ENCODE measurements at places on chromosomes 2 and 18.
A peak's percentile ranks its signal among the peaks of the same experiment; 100 is the strongest.

GRCh38 chr2:210604666-210605065, 48.3 kb downstream of the CPS1 start:
- no peak for DNase-seq

- peak; percentile 28 for DNase-seq
Observed at GRCh38 chr2:197500503-197501131, 438 bp downstream of the HSPE1 start.

DNA sequence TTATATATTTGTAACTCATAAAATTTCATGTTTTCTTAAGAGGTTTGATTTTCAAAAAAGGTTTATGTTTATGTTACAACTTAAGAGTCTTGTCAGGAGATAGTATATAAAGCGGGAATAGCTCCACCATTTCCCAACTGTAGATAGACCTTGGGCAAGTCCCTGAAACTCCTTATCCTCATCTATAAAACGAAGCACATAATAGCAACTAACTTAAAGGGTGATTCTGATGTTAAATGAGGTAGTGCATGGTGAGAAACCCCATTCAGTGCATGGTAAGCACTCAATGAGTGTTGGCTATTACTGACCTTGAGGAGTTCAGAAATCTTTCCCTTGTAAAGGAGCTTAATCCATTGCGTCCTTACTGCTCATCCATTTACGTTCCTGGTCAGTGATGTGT, 34.1 kb downstream of the KCTD18 start:
- no peak for DNase-seq

DNA sequence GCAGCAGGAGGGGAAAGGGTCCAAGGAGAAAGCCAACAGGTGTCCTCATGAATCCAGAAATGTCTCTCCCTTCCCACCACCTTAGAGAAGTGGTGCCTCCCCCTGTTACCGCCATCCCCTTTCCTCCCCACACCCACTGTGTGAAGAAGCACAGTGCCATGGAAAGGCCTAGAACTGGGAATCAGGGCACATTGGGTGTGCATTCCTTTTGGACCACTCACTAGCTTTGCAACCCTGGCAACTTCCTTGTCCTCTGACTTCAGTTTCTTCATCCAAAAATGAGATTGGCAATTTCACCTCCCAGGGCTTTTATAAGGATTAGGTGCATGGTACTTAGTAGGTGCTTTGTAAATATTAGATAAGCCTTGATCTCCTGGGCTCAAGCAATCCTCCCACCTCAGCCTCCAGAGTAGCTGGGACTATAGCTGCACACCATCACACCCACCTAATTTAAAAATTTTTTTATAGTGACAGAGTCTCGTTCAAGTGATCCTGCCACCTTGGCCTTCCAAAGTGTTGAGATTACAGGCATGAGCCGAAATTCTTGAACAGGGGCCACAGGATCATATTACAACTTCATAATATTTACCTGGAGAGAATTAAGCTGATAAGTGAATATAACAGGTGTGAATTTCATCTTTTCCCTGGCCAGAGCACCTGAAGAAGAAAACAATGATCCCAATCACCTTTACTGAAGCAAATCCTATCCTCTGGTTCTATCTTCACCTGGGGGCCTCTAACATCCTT, 97.9 kb upstream of the TAF1B start:
- DNase-seq: peak; percentile 24

GRCh38 chr2:69017080-69017479, 4.1 kb downstream of the ANTXR1 start:
- DNase-seq: peak; percentile 22

DNA sequence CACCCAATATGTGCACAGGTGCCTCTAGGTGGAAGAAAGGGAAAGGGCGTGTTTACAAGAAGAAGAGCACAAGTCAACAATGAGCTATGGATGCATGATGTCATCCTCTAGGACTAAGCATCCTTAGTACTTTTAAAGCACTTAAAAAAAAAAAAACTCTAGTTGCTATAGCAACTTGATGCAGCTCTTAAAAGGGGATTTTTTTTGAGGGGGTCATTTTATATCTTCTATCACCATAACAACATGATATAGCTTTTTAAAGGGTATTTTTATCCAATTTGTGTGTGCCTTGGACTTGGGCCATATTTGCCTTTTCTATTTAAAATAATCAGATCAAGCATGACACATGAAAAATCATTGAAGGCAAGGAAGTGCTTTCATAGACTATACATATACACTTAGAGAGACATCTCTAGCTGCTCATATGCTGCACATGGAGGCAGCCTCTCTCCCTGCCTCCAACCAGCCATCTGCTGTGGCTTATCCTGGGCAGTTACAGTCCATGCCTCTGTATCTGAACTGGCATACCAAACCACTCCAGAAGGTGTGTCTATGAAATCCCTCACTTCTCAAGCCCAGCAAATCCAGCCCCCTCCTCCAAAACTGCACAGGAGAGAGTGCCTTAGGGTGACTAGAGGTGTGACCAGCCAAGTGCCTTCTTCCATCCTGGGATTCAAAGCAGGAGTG, 165.4 kb downstream of the MSH2 start:
- no peak for DNase-seq

- peak; percentile 17 for DNase-seq
Observed at GRCh38 chr2:84152462-84152861, 306.6 kb downstream of the SUCLG1 start.

DNA sequence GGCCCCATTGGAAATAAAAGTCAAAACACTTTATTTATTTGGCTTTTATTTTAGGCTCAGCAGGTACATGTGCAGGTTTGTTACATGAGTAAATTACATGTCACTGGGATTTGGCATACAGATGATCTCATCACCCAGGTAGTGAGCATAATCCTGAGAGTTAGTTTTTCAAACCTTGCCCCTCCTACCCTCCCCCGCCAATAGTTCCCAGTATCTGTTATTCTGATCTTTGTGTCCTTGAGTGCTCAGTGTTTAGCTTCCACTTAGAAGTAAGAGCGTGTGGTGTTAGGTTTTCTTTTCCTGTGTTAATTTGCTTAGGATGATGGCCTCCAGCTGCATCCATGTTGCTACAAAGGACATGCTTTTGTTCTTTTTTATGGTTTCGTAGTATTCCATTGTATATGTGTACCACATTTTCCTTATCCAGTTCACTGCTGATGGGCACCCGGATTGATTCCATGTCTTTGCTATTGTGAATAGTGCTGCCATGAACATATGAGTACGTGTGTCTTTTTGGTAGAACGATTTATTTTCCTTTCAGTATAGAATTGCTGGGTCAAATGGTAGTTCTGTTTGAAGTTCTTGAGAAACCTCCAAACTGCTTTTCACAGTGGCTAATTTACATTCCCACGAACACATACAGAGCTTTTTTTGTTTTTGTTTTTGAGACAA, 47.9 kb downstream of the ARMC9 start:
- DNase-seq: no peak

GRCh38 chr2:133553838-133554408, 14.3 kb downstream of the NCKAP5 start:
- DNase-seq: no peak

- no peak for DNase-seq
Observed at GRCh38 chr2:7132753-7133152, 215.5 kb downstream of the RNF144A start.

DNA sequence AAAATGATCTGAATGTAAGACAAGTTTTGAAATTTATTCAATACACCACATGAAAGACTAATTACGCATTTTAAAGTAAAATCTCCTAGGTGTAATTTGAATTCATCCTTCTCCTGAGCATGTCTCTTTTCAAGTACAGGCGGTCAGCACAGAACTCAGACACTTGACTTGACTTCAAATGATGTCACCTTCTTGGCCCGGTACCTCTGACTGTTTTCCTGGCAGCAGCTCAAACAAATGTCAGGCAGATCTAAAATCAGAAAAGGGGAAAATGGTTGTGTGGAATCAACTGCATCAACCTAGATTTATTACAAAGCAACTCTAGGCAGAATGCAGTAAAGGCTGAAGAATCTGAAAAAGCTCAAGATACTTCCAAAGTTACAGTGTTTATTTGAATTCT, 11.4 kb upstream of the PROKR1 start:
- no peak for DNase-seq

DNA sequence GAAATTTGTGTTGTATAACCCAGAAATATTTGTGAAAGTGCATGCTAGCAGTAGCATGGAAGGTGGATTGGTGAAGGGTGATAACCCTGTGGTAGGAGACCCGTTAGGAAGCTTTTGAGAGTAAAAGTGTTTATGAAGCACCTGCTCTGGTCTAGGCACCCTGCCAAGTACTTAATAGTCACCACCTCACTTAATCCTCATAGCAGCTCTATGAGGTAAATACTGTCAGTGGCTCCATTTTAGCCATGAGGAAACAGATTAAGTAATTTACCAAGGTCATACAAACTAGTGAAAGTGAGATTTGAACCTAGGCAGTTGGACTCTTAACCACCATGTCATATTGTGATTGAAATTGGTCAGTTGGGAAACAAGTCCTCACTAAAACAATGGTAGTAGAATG, 66.8 kb downstream of the TET3 start:
- DNase-seq: no peak

- DNase-seq: no peak
Observed at GRCh38 chr18:13268158-13269012, 49.8 kb downstream of the LDLRAD4 start.

DNA sequence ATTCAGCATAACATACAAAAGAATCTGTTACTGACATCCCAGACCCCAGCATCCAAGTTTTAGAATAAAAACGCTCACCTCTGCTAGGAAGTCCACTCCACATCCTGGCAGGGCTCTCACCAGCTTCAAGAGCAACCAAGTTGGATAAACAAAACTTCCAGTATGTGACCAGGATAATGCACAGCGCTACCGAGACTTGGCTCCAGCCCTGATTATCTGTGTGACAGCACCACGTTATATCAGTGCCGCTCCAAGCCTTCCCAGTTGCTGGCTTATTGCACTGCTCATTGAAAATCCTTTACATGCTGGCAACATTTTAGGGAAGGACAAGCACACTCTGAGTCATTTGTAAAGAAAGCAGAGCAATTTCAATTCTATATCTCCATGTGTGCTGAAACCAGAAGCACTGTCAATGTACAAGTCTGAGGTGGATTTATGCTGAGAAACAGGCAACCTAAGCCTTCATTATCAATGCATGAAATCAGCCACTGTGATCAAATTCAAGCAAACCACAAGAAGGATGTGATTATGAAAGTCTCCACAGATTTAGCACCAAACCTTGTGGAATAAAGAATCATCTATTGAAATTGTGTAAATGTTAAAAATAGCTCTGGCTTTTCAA, 115.7 kb downstream of the ZNF385B start:
- DNase-seq: no peak

DNA sequence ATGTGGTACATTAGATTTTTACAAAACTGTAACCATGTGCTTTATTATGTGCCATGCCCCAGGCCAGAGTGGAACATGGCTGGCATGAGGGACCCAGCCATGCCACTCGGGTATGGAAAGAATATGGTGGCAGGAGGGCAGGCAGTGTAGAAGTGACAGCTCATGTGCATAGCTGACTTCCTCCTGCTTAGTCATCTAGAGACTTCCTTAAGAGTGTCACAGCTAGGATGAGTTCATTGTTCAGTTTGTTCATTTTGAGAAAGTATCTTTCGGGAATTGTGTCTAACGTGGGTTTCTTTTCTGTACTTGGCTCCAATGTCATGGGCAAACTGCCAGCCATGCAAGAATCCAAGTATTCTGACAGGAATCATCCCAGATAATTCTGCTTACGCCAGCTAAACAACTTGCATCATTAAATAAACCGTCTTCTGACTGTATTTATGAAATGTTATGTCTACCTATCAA, 94.3 kb upstream of the ITGB6 start:
- peak; percentile 88 for DNase-seq

DNA sequence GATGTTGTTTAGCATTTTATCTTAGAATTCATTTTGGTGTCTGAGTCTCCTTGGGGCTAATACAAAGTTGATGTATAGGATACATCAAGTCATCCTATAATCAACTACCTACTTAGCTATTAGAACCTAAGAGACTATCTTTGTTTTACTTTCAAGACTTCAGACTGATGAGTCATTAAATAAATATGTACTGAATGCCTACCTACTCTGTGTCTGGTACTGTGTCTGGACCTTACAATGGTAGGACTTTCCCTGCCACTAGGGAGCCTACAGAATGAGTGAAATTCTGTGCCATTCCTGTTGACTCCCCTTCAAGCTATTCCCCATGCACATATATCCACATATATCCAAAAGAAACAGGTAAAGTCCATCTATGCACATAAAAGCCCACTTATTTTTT, 114.5 kb downstream of the ERBB4 start:
- peak; percentile 59 for DNase-seq

- DNase-seq: peak; percentile 64
Observed at GRCh38 chr2:176514805-176515500, 245.7 kb downstream of the MTX2 start.

DNA sequence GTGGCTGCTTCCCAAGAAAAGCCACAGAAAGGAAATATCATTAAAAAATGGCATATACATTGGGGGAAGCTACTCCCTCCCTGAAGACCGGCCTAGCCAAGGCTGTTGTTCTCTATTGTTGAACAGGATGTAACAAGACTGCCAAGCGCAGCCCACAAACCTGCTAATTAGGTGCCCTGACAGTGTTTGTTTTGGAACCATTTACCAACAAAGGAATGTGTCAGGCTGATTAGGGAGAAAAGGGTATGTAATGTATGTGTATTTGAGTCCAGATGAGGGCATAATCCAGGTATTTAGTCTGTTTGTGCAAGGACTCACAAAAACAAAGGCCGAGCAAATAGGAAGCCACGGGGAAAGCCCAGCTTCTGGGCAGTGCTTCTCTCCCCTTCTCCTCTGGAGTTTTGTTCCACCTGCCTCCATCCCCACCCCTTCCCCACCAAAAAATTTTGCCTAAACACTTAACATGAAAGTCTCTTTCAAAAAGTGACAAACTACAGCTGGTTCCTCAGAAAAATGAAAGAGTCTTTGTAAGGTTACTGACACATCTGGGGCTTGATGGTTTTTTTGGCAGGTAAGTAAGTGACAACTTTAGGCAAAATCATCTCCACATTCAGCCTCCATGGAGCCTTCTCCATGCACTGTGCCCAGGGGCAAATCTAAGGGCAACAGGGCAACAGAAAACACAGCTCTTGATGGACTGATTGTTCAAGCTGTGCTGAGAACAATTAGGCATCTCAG, 78.3 kb upstream of the FZD5 start:
- DNase-seq: no peak

DNA sequence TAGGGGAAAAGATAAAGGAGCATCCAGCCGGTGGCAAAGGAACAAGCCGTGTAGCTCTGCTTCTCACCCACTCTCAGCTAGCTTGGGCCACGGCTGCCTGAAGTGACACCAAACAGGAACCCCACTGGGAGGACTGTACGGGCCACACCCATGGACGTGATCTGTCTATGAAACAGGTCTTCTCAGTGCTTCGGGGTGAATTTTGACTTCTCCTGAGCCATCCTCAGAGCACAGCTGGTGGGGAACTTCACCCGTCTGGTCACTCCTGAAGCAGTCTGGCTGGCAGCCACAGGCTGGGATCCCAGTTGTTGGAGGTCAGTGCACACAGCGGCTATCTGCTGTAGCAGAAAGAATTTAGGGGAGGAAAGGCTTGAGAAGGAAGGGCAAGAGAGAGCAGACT, 223.8 kb downstream of the FAM210A start:
- DNase-seq: no peak

- DNase-seq: no peak
Observed at GRCh38 chr2:161352719-161353118, 44.5 kb downstream of the PSMD14 start.
